Mesenchymal stem cell (in vitro differentiated cells and primary cell): ENCODE measurements at places on chromosomes 5 and 9.
A peak's percentile ranks its signal among the peaks of the same experiment; 100 is the strongest.

GRCh38 chr9:121066850-121067249, 7.9 kb upstream of the CNTRL start:
- DNase-seq, result no peak

DNA sequence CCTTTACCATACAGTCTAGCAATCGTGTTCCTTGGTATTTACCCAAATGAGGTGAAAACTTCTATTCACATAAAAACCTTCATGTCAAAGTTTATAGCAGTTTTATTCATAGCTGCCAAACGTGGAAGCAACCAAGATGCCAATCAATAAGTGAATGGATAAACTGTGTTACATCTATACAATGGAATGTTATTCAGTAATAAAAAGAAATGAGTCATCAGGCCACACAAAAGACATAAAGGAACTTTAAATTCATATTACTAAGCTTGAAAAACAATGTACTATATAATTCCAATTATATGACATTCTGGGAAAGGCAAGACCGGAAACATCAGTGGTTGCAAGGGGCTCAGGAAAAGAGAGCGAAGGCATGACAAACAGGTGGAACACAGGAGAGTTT, 679.9 kb downstream of the ISL1 start:
- DNase-seq, result no peak

- DNase-seq, result peak; percentile 98
Measured at GRCh38 chr5:136004436-136004835, 24.4 kb upstream of the TGFBI start.

DNA sequence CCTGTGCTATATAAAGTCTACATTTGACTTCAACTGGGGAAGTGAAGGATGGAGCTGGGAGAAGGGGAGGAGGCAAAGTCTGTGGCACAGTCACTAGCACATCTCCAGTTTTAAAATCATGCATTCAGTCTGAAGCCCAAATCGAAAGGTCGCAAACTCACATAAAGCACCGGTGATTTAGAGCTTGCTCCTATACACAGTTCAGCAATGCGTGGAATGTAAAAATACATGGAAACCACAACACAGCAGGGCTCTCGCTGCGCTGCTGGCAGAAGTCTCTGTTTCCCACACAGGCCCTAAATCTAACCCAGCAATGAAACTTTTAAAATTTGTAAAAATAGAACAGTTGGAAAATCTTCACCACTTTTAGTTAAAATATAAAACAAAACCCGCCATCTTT, 68.2 kb downstream of the EBF1 start:
- peak; percentile 57 for DNase-seq

DNA sequence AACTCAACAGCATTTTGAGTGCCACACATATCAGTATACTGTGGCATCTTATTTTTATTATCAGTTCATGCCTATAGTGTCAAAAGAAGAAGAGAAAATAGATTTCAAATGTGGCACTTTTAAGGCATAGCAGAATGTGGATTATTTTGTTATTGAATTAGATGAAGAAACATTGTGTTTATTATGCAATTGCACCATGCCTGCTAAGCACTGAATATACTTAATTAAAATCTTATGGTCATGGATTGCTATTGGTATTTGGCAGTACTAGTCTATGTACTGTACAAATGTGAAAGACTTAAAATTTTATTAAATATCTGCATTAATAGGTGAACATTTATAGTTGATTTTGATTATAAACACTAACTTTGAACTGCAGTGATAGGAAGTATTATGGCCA, 128.8 kb downstream of the FER start:
- DNase-seq, result no peak

- no peak for DNase-seq
Measured at GRCh38 chr5:67765697-67766096, 449.9 kb upstream of the PIK3R1 start.

DNA sequence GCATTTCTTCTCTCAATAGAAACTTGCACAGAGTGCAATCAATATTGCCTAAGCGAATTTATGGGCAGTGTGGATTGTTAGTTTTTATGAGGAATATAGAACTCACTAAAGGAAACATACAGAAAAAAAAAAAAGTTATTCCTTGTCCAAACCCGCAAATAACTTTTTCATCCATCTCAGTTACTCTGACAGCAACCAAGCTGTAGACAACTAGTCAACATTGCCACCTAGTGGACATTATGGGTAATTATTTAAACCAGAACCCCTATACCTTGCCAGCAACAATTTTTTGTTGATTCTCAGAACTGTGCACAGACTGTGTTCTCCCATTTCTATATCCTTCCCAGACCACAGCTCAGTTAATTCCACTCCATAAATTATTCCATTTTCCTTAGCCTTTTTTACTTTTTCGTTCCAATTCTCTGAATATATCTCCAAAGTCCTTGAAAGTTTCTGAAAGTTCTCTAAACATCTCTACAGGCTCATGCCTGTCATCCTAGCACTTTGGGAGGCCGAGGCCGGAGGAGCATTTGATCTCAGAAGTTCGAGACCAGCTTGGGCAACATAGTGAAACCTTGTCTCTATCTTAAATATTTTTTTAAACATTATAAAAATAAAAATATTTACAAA, 2.6 kb upstream of the AFAP1L1 start:
- DNase-seq, result peak; percentile 66

- no peak for DNase-seq
Measured at GRCh38 chr9:76787677-76788076, 23.4 kb downstream of the PCA3 start.

- DNase-seq, result peak; percentile 93
Measured at GRCh38 chr9:109910671-109911518, 130.9 kb downstream of the PALM2AKAP2 start.

DNA sequence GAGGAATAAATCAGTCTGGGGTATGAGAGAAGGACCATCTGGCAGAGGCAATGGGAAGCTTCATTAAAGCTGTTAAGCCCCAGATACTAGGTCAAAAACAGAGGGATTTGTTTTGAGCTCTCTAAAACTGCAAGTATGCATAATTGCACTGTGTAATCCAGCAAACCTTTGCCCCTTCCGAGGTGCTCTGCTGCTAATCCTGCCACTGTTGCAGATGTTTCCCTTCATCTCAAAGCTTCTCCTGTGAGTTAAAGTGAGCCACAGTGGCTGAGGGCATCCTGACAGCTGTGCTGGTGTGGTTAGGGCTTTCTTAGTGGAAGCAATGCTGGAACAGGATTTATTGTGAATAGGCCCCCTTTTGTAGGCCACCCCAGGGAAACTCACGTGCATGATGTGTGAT, 160.3 kb upstream of the TRPC7 start:
- DNase-seq, result no peak

DNA sequence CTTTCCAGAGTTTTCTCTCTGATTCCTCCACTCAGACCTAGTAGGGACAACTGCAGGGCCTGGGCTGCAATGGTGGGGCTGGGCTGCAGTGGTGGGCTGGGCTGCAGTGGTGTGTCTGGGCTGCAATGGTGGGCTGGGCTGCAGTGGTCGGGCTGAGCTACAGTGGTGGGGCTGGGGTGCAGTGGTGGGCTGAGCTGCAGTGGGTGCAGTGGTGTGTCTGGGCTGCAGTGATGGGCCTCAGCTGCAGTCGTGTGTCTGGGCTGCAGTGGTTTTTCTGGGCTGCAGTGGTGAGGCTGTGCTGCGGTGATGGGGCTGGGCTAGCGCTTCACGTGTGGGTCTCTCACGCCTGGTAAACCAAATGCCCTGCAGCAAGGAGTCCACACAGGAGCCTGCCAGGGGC, 27.4 kb downstream of the ABO start:
- DNase-seq, result no peak

- DNase-seq, result peak; percentile 1
Measured at GRCh38 chr9:8604201-8604600, 804.6 kb upstream of the DMAC1 start.

DNA sequence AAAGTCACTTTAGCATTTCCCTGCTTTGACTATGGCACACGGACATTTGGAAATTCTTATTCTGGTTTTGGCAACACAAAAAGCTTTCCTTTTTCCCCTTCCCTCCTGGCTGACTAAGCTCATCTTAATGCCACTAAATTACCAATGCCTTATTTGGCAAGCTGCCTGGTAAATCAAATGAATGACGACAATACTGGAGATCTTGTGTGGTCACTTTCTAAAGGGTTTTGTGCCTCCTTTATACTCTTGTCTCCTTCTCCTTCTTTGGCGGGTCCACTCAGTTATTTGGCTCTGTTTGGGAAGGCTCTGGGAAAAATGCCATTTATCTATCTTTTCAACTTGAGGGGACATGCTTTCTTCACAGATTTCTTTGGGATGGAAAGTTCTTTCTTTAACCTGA, 34.9 kb downstream of the SH3GL2 start:
- DNase-seq, result peak; percentile 69
